Fibroblast of gingiva (primary cell): ENCODE measurements at places on chromosomes 6 and 20.

DNA sequence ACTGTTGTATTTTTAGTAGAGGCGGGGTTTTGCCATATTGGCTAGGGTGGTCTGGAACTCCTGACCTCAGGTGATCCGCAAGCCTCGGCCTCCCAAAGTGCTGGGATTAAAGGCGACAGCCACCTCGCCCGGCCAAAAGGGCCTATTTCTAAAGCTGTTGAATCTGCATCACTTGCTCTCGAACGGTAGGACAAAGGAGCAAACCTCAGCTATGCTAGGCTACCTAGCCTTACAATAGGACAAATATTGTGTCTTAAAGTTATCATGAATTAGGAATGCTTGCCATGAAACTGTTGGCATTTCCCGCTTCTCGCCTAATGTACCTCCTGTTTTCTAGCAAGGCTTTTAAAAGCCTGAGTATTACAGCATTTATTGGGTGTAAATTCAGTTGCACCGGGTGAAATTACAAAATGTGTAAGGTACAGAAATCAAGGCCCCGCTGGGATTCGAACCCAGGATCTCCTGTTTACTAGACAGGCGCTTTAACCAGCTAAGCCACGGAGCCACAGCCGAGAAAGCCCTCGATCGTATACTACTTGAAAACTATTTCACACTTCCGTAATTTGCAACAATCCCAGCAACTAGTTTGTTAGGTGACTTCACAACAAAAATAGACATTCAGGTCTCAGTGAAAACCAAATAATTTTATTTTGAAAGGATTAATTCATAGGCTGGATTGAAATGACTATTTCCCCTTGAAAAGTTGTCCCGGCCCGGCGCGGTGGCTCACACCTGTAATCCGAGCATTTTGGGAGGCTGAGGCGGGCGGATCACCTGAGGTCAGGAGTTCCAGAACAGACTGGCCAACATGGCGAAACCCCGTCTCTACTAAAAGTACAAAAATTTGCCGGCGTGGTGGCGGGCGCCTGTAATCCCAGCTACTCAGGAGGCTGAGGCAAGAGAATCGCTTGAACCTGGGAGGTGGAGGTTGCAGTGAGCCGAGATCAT lies 211.6 kb upstream of the ZNF184 start:
- DNase-seq: peak; percentile 69

GRCh38 chr6:100289285-100289684 lies 175.4 kb downstream of the SIM1 start:
- DNase-seq: no peak

- DNase-seq: no peak
Observed at GRCh38 chr6:63441266-63441956, 121.6 kb upstream of the LGSN start.

GRCh38 chr20:272718-273117 lies 15.2 kb downstream of the DEFB132 start:
- DNase-seq: no peak

GRCh38 chr6:121951123-121951522 lies 448.3 kb upstream of the HSF2 start:
- no peak for DNase-seq

DNA sequence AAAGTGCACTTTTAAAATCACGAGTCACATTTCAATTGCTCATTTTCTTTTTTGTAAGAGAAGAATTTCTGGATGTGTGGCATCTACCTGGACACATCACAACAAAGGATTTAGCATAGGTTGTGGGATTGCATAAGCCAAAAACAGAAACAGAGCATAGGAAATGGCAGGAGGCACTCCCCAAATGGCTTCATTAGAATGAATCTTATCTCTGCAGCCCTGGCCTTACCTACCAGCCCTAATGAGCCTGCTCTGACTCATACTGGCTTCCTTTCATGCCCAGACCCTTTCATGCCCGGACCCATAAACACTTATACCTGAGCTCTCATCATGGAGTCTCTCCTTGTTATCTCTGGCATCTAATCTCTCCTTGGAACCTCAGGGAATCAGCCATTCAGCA lies 23.9 kb upstream of the SPTLC3 start:
- DNase-seq: no peak

DNA sequence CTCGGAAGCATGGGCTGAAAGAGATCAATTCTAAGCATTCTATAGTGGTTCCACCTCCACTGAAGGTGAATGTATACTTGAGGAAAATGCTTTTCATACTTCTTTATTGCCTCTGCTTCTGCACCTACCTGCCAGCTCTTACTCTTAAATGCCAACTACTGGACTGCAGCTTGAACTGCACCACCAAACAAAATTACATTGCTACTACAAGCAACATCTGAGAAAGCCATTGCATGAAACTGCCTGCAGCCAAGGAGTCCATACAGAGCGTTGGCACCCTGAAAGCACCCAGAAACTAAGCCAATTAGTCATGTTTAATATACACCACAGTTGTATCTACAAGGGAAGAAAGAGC lies 440.9 kb downstream of the BTBD3 start:
- no peak for DNase-seq

GRCh38 chr6:124494956-124495664 lies 467.1 kb upstream of the RNF217 start:
- no peak for DNase-seq

DNA sequence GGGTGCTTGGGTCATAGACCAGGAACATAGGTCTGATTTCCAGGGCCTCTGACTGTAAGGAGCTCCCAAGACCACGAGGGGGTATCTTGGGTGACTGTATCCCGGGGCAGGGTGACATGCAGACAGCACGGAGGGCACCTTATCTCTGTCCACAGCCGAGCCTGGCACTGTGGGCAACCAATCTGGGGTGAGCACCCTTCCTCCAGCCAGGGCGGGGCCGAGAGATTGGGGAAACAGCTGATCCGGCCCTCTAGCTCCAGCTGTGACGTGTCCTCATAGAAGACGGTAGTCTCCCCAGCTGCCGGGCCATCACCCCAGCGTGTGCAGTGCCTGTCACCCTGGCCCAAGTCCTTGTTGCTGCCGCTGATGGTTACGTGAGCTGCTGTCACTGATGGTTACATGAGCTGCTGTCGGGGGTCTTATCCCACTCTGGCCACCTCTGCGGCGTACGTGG lies 139.6 kb upstream of the RNF24 start:
- no peak for DNase-seq

GRCh38 chr6:134593887-134594286 lies 276.0 kb upstream of the SGK1 start:
- DNase-seq: no peak

DNA sequence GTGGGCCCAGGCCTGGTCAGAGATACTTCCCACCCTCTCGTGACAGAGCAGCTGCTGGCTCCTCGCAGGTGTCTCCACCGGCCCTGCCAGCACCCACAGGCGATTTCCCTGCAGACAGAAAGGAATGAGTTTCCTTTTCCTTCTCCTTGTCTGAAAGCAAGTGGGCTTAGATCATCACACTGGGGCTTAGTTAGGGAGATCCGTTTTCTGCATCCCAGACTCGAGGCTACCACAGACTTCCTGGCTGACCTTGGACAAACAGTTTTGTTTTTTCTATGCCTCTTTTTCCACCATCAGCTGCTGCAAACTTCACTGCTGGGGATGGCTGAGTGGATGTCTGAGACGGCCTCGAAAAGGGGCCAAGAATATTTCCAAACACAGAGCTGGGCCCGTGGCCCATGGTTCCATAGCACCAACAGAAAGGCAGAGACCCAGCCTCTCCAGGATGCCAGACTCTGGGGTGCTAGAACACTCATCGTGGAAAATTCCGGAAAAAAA lies 86.5 kb downstream of the BANF2 start:
- peak; percentile 54 for DNase-seq

DNA sequence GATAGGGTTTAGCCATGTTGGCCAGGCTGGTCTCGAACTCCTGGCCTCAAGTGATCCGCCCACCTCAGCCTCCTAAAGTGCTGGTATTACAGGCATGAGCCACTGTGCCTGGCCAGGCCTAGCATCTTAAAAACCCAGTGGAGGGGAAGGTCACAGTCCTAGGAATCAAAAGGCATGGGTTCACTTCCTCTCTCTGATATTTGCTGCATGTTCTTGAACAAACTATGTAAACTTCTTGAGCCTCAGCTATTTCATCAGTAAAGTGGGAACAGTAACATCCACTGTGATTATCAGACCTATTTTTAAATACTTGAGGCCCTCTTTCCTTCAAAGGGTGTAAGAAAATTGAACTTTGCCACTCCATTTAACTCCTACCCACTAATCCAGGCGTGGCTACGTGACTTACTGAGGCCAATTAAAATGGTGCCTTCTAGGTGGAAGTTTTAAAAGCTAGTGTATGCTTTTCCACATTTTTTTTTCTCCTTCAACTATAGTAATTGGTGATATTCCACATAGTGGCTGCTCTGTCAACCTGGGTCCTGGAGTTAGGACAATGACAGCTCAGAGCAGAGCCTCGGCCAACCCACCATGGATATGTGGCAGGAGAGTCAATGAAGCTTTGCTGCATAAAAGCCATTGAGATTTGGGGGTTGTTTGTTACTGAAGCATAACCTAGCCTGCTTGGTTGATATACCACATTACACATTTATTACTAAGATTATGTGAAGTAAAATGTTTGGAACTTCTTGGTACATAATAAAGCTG lies 32.2 kb upstream of the IER3 start:
- no peak for DNase-seq

DNA sequence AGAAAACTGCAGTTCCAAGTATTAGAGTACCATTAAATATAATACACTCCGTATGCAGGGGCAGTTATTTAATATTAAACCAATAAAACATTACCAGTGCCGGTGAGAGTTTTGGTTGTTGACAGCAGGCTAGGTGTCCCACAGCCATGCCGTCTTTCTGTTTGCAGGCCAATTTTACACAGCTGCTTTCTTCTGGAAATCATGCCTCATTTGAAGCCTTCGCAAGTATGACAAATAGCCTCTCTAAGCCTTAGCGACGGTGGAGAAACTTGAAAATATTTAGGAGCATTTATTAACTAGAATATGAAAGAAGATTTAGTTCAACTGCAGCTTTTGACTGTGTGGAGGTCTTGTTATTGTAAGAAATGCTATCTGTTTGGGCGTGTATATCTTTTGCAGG lies 226.0 kb downstream of the BMP2 start:
- no peak for DNase-seq

- peak; percentile 55 for DNase-seq
Observed at GRCh38 chr6:110053395-110054240, 75.5 kb downstream of the GPR6 start.

DNA sequence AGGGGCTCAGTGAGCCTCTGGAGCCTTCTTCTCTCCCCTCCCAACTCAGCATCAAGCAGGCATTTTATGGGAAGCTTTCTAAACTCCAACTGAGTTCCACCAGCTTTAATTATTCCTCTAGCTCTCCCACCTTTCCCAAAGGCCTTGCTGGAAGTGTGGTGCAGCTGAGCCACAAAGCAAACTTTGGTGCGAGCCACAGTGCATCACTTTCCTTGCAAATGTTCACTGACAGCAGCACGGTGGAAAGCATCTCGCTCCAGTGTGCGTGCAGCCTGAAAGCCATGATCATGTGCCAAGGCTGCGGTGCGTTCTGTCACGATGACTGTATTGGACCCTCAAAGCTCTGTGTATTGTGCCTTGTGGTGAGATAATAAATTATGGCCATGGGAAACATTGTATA lies 78.8 kb downstream of the ASXL1 start:
- DNase-seq: no peak

DNA sequence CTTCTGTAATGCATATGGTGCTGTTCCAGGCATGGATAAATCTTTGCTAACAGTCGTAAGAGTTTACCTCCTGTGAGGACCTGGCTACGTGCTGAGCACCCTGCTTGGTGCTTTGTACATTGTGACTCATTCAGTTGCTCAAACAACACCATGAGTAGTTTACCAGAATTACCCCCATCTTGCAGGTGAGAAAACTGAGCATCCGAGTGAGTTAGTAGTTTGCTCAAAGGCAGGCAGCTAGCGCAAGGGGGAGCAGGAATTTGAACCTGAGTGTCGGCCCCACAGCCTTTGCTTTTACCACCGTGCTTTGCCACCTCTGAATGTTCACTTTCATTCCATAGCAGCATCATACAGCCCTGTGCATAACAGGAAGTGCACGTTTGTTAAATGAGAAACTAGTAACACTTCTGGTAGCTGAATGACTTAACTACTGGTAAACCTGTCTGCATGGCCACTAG lies 121.9 kb downstream of the MTHFD1L start:
- DNase-seq: no peak

DNA sequence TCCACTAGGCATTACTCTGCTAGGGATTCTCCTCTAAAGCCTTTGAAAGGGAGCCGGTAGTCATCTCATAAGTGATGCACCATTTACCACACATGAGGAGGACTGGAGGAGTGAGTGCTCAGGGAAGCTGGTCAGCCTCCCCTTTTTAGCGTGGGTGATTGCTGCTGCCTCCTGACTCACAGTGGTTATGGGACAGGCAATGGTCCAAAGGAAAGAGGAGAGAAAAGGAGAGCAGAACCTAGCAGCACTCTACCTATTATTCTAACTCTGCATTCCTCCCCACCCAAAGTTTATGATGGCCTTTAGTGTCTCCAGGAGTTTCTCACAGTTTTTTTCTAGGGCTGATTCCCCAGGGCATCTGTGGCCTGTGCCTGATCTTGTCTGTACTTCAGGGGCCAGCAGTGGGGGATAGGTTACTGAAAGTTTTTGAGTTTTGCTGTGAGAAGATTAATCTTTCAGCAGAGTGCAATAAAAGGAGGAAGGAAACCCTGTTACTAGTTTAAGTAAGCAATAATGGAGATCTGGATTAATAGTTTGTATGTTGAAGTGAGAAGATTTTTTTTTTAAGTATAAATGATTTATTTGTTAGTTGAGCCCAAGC lies 36.4 kb upstream of the GCLC start:
- DNase-seq: no peak

- DNase-seq: no peak
Observed at GRCh38 chr6:107941627-107942026, 16.4 kb downstream of the SEC63 start.

DNA sequence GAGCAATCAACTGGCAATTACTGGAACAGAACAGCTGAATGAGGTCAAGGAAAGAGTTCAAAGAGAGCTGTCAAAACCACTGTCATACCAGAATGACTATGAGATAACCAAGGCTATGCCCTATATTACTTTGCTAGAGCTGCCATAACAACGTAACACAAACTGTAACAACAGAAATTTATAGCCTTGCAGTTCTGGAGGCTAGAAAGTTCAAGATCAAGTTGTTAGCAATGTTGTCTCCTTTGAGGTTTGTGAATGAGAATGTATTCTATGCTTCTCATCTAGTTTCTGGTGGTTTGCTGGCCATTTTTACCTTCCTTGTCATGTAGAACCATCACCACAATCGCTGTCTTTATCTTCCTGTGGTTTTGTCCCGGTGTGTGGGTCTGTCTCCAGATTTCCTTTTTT lies 1323.0 kb upstream of the GJE1 start:
- DNase-seq: no peak

GRCh38 chr20:2690213-2690612 lies 2.4 kb upstream of the EBF4 start:
- DNase-seq: no peak
